ENCODE measurements at places on chromosomes 6 and 20. TPM values are rescaled to one million over a fixed set of nuclear protein-coding genes. Genes with fewer than 3 reads are reported as not detected.

- H3K36me3 ChIP-seq, result no peaks in the 10 kb centered on the region
- H3K27me3 ChIP-seq, result no peaks in the 10 kb centered on the region
- no peak overlapping the region for H3K4me3 ChIP-seq
- peak overlapping the region; percentile 57 for H3K27ac ChIP-seq
- DNase-seq, result peak; percentile 78
- H3K4me1 ChIP-seq, result no peaks in the 10 kb centered on the region
Observed at GRCh38 chr6:169289619-169290339, 36.1 kb upstream of the THBS2 start.

Gene SLC18B1
- total RNA-seq, result 3.9 TPM

- peaks cover 3% of the 10 kb centered on the region for H3K36me3 ChIP-seq
- H3K4me3 ChIP-seq, result no peak overlapping the region
- H3K27ac ChIP-seq, result no peak overlapping the region
Observed at GRCh38 chr6:75418233-75418632, 75.4 kb downstream of the FILIP1 start.

DNA sequence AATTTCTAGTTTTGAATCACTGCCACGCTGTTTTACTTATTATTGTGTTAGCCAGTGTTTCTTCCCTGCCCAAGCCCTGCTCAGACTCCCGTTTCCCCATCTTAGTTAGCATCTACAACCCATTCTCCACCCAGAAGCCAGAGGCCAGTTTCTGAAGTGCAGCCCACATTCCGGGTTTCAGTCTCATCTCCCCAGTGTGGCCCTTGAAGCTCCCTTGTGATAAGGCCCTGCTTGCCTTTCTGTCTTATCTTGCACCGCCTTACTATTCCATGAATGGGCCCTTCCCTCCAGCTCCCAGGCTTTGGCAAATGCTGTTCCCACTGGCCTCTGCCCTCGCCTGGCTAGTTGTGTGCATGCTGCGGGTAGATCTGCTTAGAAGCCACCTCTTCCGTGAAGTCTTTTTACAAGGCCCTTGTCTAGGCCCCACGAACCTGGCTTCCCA, 41.1 kb downstream of the TOX2 start:
- H3K36me3 ChIP-seq, result no peaks in the 10 kb centered on the region
- H3K27ac ChIP-seq, result no peak overlapping the region
- no peaks in the 10 kb centered on the region for H3K27me3 ChIP-seq
- no peak for DNase-seq
- H3K4me1 ChIP-seq, result no peaks in the 10 kb centered on the region

Measured in right atrium auricular region (tissue), 2 donors.